Caki2 (cell line): ENCODE measurements at places on chromosomes 6 and 20. TPM values are rescaled to one million over a fixed set of nuclear protein-coding genes. Genes with fewer than 3 reads are reported as not detected.
A peak's percentile ranks its signal among the peaks of the same experiment; 100 is the strongest.

GRCh38 chr20:3646651-3647050 lies 16.5 kb downstream of the GFRA4 start:
- no peak for DNase-seq

- DNase-seq, result peak; percentile 46
Measured at GRCh38 chr6:100382767-100383195, 81.9 kb downstream of the SIM1 start.

Gene TRIM40
- not detected in 2 replicates for total RNA-seq

- no peak for DNase-seq
Measured at GRCh38 chr6:26022737-26023136, 60.1 kb downstream of the TRIM38 start.

DNA sequence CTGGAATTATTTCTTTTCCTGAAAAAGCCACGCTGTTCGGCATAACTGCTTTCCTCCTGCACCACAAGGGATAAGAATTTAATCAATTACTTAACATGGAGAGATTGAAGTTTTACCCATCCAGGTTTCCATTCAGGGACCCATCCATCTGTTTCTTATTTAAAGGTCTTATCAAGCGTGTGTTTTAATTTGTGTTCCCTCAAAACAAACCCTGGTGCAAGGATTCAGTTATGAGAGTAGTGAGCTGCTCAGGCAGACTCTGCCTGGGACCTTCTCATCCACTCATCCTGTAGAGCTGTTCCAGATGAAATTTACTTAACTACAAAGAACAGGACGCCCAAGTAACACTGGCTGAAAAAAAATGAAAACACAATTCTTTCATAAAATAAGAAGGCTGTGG lies 97.8 kb downstream of the BANF2 start:
- DNase-seq, result no peak

GRCh38 chr6:16181439-16182297 lies 52.8 kb downstream of the MYLIP start:
- DNase-seq, result no peak

Gene SMLR1
- 1.1 TPM in 1 of 2 replicates, not detected in the other for total RNA-seq

Gene SLC35B2
- total RNA-seq, result 203 and 221 TPM in 2 replicates

Gene TOMM34
- 42.3 and 48.0 TPM in 2 replicates for total RNA-seq

DNA sequence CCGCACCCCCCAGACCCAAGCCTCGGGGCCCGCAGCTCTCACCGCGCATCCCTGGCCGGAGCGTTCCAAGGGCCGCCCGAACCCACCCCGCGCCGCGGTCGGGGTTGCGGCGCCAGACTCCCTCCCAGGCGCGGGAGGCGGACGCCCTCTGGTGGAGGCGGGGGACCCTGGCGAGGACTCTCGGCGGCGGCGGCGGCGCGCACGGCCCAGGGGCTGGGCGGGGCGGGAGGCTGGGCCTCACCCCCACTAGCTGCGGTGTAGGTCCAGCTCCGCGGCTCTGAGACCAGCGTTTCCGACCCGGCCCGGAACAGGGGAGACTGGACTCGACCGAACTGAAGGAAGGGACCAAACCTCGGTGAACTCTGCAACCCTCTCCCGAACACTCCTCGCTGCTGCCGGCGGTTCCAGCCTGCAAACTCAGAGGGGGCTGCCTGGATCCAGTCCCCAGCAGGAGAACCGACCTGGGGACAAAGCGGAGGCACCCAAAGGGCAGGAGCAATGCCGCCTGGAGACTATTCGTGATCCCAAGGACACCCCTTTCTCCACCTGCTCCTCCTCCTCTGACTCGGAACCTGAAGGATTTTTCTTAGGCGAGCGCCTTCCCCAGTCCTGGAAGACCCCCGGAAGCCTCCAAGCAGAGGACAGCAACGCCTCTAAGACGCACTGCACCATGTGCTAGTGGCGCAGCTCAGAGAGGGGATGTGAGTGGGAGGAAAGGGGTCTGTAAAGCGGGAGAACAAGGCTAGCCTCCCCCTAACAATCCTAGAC lies 859 bp upstream of the TOMM6 start:
- peak; percentile 74 for DNase-seq

DNA sequence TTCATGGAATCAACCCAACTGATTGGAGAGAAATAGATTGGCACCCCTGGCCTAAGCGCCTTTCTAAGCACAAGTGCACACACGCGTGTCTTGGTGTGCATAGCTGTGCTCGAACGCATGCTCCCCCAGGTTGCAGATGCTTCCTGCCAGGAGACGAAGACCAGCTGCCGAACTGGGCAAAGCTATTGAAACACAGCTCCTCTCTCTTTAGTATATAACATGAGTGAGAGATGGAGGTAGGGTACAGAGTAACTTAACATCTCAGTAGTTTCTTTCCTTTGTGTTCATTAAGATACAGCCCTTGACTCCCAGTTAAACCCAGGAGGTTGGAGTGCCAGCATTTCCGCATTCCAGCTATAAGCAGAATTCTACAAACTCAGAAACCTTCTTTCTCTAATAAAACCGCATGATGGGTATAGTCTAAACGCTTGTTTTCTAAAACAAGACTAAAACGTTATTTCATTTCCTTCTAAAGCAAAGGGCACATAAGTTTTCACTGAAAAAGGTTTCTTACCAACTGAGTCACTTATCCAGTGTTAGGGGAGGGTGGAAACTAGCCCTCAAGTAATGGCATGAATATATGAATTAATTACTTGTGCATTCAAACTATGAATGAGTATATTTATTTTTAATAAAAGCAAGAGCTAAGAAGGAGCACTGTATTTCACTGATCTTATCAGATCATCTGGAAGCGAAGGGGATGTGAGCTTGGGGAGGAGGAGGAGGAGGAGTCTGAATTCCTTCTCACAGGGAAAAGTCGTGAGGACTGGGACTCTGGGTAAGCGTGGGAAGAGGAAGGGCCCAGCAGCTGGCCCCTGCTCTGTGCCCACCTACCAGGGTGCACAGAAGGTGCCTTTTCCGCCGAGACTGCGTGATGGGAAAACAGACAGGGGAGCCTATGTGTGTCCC lies 179.2 kb downstream of the TMEM242 start:
- no peak for DNase-seq

DNA sequence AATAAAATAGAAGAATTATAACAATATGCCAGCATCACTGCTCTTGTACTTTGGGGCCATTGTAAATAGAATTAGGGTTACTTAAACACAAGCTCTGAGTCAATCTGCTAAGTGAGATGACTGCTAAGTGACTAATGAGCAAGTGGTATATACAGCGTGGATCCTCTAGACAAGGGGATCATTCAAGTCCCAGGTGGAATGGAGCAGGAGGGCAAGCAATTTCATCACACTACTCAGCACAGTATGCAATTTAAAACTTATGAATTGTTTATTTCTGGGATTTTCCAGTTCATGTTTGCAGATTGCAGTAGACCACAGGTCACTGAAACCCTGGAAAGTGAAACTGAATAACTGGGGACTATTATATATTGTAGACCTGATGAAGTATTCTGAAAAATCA lies 235.3 kb downstream of the BTBD3 start:
- DNase-seq, result no peak

Gene FAM83B
- total RNA-seq, result not detected in 2 replicates

Gene EEF1A2
- 249 and 281 TPM in 2 replicates for total RNA-seq

Gene LST1
- total RNA-seq, result not detected in 2 replicates
